ENCODE measurements at places on chromosomes 6 and 20.
A peak's percentile ranks its signal among the peaks of the same experiment; 100 is the strongest.

- DNase-seq: no peak
These were observed 66.1 kb downstream of the SMLR1 start for GRCh38 chr6:130893277-130893676.

DNA sequence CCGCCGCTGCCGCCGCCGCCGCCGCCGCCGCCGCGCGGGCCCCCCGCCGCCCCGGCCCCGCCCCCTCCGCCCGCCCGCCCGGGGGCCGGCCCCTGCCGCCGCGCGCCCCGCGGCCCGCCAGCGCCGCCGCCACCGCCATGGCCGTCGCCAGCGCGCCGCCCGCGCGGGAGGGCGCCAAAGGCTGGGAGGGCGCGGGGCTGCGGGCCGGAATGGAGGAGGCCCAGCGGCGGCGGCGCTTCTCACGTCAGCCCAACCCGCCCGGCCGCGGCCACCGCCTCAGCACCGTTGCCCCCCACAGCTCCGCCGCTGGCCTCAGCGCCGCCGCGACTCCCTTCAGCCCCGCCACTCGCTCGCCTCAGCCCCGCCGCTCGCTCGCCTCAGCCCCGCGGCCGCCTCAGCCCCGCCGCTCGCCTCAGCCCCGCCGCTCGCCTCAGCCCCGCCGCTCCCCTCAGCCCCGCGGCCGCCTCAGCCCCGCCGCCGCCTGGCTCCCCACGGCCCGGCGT lies 258 bp downstream of the PHF10 start:
- peak; percentile 44 for DNase-seq

- DNase-seq: peak; percentile 75
These were observed 19.4 kb upstream of the MRGBP start for GRCh38 chr20:62776692-62777527.

- DNase-seq: no peak
These were observed 46.3 kb upstream of the STXBP5 start for GRCh38 chr6:147157930-147158329.

GRCh38 chr6:112603726-112604125 lies 256.6 kb downstream of the RFPL4B start:
- DNase-seq: no peak

GRCh38 chr6:144036064-144036834 lies 28.2 kb upstream of the PLAGL1 start:
- DNase-seq: peak; percentile 15

DNA sequence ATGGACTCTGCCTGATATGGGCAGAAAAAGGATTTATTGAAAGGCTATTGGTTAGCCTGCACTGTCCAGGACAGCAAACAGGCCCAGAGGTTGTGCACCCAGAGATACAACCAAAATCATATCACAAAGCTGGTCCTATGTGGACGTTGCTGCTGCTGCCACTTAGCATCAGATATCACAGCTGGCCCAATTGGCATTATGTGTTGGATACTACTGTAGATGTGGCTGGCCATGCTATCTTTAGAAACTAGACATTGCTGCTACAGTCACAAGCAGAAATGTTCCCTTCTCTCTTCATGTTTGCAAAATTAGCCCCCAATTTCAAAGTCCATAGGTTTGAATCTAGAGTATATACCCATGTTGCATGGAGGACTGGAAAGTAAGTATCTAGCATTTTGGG lies 42.2 kb upstream of the CEP85L start:
- no peak for DNase-seq

DNA sequence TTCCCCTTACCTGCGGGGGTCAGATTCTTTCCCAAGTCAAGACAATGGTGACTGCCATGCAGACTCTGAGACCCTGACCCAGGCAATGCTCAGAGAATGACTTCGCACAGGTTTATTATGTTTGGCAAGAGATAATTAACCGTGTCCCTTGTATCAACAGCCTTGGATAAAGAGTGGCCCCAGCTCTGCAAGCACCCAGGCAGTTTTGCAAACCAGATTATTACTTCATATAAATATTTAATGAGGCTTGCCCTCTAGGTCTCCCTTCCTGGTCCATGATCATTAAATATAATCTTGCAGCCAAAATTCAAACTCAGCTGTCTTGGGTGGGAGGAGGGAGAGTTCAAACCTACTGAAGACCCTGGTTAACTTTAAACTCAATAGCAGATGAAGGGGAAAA lies 156.5 kb downstream of the ANKRD60 start:
- DNase-seq: no peak

- DNase-seq: no peak
These were observed 3.7 kb upstream of the SH3BGRL2 start for GRCh38 chr6:79627422-79627821.

DNA sequence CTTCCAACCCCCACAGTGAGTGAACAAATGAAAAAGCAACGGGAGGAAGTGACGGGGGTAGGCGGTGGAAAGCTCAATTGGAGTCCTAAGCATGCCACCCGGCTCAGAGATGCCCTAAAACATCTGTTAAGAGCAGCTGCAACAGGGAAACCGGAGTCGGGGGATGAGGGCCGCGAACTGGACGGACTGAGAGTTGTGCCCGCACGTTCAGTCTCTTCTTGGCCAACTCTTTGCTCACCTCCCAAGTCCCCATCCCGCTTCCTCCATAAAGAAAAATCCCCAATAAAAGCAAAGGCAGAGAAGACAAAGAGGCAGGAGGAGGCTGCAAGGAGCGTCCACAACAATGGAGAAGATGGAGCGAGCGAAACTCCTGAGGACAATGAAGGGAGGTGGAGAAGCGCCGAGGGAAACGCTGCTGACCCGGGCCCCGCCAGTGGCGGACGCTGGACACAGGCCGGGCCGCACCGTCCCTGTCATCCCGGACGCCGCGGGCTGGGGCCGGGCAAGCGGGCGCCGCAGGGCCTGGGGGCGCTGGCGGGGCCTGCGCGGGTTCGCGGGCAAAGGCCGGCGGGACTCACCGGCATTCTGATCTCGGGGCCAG lies 600 bp downstream of the SEC63 start:
- peak; percentile 41 for DNase-seq

GRCh38 chr6:85364344-85364743 lies 85.5 kb upstream of the NT5E start:
- no peak for DNase-seq

DNA sequence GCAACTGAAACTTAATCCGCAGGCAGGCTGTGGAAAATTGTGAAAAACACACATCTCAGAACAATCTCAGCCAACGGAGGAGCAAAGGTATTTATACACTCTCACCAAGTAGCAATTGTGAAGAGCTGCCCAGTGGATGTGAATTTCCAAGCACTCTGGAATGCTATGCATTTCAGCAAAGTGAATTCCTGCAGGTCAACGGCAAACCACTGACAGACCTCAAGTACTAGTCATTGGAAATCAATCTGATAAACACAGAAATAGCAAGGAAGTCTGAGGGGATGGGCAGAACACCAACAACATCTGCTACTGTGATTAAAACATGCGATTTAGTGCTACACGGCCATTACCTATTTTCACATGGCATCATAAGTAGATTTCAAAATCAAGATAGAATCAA lies 429.1 kb downstream of the HTR1B start:
- no peak for DNase-seq

GRCh38 chr6:17389274-17389847 lies 4.0 kb upstream of the CAP2 start:
- no peak for DNase-seq

DNA sequence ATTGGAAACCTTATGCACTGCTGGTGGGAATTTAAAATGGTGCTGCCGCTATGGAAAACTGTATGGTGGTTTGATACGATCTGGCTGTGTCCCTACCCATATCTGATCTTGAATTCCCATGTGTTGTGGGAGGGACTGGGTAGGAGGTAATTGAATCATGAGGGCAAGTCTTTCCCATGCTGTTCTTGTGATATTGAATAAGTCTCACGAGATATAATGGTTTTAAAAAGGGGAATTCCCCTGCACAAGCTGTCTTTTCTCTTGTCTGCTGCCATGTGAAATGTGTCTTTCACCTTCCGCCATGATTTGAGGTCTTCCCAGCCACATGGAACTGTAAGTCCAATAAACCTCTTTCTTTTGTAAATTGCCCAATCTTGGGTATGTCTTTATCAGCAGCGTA lies 4.9 kb downstream of the TAP2 start:
- DNase-seq: no peak

GRCh38 chr20:42123981-42124473 lies 505.9 kb upstream of the CHD6 start:
- DNase-seq: no peak

GRCh38 chr6:137749696-137750211 lies 117.3 kb upstream of the TNFAIP3 start:
- DNase-seq: no peak

DNA sequence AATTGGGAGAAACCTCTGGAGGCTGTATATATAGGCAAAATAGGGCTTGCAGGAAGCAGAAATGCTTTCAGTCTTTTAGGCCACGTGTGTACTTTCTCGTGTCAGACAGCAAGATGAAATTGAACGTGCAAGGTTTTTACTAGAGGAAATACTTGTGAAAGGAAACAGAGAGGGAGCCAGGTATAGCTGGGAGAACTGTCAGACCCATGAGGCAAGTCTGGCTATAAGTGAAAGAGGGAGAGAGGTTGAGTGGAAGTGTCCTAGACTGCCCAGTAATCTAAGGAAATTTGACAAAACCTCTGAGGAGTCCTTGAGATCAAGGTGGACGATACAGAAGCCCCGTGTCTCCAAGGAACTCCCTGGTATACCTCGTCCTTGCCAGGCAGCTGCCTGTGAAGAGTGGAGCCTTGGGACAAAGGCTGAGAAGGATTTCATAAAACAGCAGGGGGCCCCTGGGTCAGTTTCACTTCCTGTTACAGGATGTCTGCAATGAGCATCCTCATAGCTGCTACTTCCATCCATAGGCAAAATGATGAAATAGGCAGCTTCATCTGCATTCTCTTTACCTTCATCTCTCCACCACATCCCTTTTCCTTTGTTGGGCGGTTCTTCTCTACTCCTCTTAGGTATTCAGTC lies 114.4 kb upstream of the MAP3K7 start:
- no peak for DNase-seq

DNA sequence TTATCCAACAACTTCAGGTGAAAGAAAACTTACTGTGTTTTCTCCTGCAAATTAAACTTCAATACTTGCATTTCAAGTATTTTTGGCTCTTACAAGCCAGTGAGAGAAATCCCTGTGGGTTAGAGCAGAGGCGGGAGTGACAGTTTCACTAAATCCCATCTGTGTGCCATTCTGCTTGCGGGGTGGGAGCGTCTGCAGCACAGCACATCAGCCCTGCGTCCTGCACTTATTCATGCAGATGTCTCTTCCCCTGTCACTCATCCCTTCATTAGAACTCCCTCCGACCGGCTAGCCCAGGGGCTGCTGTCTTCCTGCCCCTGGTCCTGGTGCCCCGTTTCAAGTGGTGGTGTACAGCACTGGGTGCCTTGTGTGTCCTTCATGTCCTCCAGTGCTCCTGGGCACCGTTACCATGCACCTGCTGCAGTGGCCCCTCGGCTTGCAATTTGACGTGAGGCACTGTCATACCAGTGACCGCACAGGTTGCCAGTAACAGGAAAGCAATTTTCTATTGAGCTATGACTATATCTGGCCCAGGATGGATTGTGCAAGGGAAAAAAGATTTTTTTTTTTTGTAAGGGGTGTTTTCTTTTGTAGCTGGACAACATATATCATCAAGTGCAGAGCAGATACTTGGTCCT lies 59.4 kb downstream of the INSM1 start:
- DNase-seq: no peak

GRCh38 chr20:6750438-6750837 lies 17.0 kb upstream of the BMP2 start:
- DNase-seq: no peak

GRCh38 chr20:49187330-49187850 lies 744 bp downstream of the STAU1 start:
- DNase-seq: no peak

- no peak for DNase-seq
These were observed 577.1 kb downstream of the DOK5 start for GRCh38 chr20:55052459-55052858.

DNA sequence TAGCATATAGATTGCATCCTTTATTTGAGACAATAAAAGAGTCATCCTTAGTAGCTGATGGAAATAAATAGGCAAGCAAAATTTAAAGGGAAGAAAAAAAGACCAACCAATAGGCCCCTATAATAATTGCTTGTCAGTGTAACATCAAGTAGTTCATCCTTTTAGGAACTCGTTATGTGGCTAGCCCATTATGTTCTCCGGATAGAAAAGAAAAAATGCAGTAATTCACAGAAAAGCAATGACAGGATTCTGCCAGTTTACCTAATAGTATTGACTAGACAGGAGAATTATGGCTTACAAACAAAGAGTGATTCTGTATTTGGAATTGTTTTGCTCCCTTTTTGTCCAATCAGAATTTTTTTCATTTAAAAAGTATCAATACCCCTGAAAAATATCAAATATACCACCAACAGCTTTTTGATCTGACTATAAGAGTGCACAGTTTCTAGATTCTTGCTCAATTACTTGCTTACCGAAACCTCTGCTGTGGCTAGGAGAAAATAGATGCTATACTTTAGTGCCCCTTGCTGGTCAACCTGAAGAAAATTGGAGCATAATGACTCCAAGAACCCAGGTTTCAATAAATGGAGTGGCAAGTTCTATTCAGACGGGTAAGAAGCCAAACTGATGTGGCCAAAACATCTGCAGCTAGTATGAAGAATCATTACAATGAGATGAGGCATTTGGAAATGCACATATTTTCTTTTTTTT lies 91.5 kb upstream of the SASH1 start:
- DNase-seq: no peak

DNA sequence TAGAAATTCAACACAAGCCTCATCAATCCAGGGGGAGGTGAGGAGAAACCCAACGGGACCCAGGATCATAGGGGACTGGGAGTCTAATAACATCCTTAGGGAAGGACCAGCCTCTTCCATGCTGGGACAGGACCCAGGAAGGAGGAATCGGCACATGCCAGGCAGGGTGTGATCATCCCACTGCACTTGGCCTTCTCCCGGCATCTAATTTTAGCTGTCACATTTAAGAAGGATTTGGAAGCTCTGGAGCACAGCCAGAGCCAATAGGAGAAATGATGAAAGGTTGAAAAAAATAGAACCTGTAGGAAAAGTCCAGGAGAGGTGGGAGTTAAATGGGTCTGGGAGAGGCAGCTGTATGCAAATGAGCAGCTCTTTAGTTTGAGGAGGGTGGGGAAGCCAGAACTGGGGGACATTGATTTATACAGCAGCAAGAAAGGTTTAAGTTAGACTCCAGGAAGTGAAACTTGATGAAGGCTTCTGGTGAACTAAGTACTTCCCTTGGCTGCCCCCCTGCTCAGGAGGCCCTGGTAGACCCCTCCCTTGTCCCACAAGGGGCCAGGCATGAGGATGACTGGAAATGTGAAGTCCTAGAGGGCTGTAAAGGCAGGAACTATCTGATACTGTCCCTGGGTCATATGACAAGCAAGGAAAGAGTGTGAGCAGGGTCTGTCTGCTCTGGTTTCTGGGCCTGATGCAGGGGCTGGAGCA lies 260.3 kb downstream of the LRFN2 start:
- no peak for DNase-seq

GRCh38 chr20:60152792-60153191 lies 194.6 kb downstream of the CDH26 start:
- DNase-seq: no peak

- no peak for DNase-seq
These were observed 3.2 kb upstream of the SEC23B start for GRCh38 chr20:18504479-18505060.

- DNase-seq: no peak
These were observed 549.0 kb downstream of the CDH26 start for GRCh38 chr20:60507087-60507694.

Data from GM12892 (cell line).